NCI-H1092 treated with DMSO at 0.1 percent for 48 hours (cell line): ENCODE measurements at places on chromosomes 3 and 15.

- DNase-seq, result no peak
Measured at GRCh38 chr3:143330296-143330868, 210.8 kb downstream of the CHST2 start.

DNA sequence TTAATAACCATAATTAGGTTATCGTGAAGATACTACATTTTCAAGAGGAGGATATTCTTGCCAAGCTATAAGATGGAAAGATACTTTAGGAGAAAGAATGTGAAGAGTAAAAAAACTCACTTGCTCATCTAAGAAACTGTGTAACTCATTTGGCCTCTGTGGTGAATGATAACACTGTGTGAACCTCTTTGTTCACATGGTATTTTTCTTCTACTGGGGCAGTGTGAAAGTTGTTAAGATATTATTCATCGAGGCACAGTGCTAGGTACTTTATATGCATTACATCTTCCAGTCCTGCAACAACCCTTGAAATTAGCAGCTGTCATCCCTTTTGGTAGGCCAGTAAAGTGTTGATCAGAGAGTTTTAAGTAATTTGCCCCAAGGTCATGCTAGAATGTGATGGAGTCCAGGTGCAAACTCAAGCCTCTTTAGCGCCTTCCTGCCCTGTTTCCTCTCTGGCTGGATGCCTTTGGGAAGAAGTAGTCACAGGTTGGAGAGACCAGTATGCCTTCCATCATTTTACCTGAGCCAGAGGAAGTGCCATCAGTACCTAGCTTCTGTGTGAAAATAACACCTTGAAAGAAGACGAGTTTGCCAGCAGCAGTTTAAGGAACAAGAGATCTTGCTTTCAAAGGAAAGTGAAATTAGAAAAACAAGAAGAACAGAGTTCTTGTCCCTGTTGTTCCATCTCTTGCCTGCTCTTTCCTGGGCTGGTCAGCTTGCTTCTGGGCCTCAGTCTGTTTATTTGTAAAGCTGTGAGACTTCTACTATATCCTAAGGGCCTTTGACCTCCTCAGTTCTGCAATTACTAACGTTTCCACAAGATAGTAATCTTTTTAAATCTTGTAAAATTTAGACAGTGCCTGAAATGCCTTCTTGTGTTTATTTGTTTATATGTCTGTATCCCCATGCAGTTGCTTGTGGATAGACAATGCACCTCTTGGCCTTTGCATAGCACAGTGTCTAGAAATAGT, 179.3 kb downstream of the FNDC3B start:
- no peak for DNase-seq

DNA sequence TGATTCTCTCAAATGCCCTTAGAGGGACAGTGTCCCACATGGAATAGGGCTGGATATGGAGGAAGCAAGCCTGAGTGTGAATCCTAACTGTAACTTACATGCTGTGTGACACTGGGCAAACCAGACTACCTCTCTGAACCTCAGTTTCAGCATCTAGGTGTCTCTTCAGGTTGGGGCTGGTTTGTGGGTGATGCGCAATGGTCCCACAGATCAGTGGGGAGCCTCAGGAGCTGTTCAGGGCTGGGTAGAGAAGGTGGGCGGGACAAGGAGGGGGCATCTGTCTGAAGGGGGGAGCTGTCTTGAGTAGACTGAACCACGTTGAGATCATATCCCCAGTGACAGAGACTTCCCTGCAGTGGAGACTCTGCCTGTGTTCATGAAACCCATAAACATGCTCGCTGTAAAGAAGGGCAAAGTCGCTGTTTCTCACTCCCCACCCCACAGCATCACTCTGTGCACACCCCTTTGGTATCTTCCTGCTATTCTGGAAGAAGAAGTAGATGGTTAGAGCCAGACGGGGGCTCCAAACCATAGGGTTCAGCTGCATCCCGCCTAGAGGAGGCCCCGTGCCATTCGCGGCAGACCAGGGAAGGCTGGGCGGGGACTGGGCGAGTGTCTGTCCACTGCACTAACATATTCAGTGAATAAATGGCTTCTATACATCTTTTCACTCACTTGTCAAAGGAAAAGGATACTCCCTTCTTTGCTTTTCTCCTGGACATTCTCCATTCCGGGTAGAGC, 28.4 kb downstream of the SRPRB start:
- DNase-seq, result no peak

GRCh38 chr15:44011238-44011854, 183.7 kb downstream of the FRMD5 start:
- DNase-seq, result no peak

DNA sequence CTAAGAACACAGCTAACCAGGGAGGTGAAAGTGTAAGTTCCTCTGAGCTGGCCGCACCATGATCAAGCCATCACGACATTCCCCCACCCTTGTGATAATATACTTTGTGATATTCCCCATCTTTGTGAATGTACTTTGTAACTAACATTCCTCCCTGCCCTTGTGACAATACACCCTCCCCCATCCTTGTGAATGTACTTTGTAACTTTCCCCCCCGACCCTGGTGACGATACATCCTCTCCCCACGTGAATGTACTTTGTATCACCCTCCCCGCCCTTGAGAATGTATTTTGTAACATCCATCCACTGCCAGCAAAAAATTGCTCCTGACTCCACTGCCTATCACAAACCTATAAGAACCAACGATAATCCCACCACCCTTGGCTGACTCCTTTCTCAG, 20.2 kb upstream of the OR5H6 start:
- DNase-seq, result no peak

DNA sequence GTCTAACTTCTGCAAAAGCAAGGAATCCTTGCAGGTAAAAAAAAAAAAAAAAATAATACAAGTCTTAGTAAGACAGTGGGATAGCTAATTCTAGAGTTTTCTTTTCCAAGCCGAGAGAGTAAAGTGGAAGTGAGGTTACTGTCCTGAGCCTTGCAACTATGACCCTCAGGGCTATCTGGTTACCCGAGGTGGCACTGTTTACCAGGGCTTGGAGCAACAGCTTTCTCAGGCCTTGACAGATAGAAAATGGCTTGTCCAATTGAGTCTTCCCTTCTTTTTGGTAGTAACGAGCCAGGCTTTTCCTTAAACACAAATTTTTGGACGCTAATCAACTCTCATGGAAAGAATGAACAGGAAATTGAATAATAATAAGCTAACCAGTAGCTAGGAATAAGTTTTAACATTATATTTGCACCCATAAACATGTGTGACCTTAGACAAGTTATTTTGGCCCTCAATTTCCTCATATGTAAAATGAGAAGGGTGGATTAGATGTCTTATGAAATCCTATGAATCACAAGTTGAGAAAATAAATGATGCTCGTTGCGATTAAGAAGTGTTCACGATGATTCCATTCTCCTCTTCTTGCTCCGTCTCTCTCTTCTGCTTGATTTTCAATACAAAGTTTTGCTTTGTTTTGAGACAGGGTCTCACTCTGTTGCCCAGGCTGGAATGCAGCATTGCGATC, 236.9 kb upstream of the KBTBD8 start:
- DNase-seq, result no peak

GRCh38 chr3:35832140-35832571, 192.8 kb downstream of the ARPP21 start:
- no peak for DNase-seq

GRCh38 chr15:72511536-72511935, 37.4 kb downstream of the ARIH1 start:
- DNase-seq, result no peak
